PC-3 (cell line): ENCODE measurements at places on chromosomes 12 and 14. TPM values are rescaled to one million over a fixed set of nuclear protein-coding genes. Genes with fewer than 3 reads are reported as not detected.

The HSPB8 gene
- 8.4 and 11.4 TPM in 2 replicates for total RNA-seq

- H3K27me3 ChIP-seq: no peaks in the 10 kb centered on the region
- H3K4me1 ChIP-seq: no peaks in the 10 kb centered on the region
- no peak for DNase-seq
- H3K4me3 ChIP-seq: no peak overlapping the region
Observed at GRCh38 chr14:61308198-61308597, 13.2 kb upstream of the PRKCH start.

The GCN1 gene
- total RNA-seq: 254 and 334 TPM in 2 replicates

- H3K27me3 ChIP-seq: no peaks in the 10 kb centered on the region
- H3K4me3 ChIP-seq: no peak overlapping the region
- DNase-seq: no peak
- no peak overlapping the region for H3K27ac ChIP-seq
- peaks cover 6% of the 10 kb centered on the region; the same call in 1 of the 2 replicates for H3K4me1 ChIP-seq
Observed at GRCh38 chr12:89281539-89281867, 70.8 kb downstream of the DUSP6 start.

DNA sequence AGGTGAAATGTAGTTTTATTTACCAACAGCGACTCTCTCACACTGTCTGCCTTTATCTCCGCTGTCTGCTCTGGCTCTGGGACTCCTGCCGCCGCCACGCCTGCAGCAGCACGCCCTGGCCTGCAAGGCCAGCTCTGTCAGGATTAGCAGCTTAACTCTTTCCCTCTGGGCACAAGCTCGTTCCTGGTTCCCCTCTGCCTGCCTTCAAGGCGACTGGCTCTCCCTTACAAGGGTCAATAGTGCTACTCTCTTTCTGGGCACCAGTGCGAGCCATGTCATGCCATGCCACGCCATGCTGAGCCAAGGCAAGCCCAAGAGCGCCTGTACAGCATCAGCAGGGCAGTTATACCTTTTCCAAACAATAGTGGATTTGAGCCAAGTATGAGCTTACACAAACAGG, 3.6 kb upstream of the CLEC2B start:
- no peak for DNase-seq
- no peaks in the 10 kb centered on the region; the same call in 1 of the 2 replicates for H3K27me3 ChIP-seq
- no peak overlapping the region for H3K4me3 ChIP-seq
- H3K27ac ChIP-seq: no peak overlapping the region

DNA sequence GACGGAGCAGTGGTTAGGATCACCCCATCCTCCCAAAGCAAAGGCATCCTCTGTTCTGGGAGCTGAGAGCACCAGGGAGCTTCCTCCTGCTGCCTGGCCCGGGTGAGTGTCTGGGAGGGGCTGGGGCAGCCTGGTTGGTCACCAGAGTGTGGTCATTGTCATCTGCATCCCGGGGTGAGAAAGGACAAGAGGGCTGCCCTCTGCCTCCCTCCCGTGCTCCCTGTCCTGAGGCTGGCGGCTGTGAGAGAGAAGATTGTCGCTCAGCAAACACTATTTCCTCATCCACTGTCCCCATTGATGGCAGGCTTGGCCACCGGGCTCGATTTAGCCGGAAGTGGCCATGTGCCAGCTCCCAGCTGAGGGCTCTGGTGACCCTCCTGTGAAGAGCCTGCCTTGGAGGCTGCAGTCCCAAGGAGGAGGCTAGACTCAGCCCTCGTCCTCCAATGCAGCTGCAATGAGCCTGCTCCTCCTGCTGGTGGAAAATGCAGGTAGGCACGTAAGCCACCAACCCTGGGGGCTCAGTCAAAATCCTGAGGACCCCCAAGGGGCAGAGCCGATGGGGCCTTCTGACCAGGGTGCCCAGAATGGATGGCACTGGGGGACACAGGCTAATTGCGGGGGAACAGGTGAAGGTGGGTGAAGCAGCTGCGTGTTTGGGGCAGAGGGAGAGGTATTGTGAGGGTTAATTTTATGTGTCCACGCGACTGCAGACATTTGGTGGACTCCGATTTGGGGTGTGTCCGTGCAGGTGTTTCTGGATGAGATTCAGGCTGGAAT, 155.7 kb downstream of the KIF26A start:
- H3K27ac ChIP-seq: no peak overlapping the region
- H3K4me3 ChIP-seq: no peak overlapping the region
- peaks cover 17% of the 10 kb centered on the region; the same call in 1 of the 2 replicates for H3K27me3 ChIP-seq

- peaks cover 3% of the 10 kb centered on the region; the same call in 1 of the 2 replicates for H3K4me1 ChIP-seq
- no peaks in the 10 kb centered on the region for H3K36me3 ChIP-seq
- H3K4me3 ChIP-seq: no peak overlapping the region
- peak; percentile 78 for DNase-seq
- no peak overlapping the region for H3K27ac ChIP-seq
Observed at GRCh38 chr12:103647267-103647666, 60.2 kb downstream of the STAB2 start.

DNA sequence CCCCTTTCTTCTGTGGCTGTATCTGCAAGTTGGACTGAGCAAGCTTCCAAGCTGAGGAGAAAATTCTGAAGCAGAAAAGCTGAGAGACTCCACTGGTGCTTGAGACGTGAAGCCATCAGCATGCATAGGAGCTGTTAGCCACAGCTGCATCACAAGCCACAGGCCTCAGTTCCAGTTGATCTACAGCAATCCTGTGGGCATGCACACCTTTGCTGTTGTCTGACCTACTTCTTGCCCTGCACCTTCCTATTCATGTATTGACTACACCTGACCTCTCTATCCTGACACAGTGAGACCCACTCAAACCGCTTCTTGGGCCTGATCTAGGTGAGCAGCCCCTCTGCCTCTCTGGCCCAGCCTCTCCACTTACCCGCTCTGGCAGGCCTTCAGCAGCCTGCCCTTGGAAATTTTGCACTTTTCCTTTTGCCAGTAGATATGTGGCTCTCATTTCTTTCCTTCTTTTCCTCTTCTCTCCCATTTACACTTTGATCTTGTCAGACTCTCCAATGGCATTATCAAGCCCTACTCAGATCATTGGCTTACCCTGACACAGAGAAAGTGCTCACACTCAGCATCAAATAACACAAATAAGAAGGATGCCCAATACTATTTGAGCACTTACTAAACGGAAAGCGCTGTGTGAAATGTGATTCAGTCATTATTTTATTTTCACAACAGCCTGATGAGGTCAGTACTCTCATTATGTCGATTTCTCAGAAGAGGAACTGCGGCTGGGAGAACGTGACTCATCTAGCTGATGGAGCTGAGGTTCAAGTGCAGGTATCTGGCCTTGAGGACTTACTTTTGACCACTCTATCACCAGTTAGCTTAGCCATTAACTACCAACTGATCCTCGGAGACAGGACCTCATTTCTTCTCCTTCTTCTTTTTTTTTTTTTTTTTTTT, 21.9 kb upstream of the PTGR2 start:
- H3K27ac ChIP-seq: no peak overlapping the region
- H3K36me3 ChIP-seq: no peaks in the 10 kb centered on the region
- peaks cover 21% of the 10 kb centered on the region for H3K4me1 ChIP-seq
- DNase-seq: peak; percentile 65

GRCh38 chr14:31566456-31566855, 5.3 kb downstream of the NUBPL start:
- H3K4me3 ChIP-seq: no peak overlapping the region
- no peaks in the 10 kb centered on the region for H3K36me3 ChIP-seq
- DNase-seq: no peak
- H3K4me1 ChIP-seq: peaks cover 10% of the 10 kb centered on the region; the same call in 1 of the 2 replicates

DNA sequence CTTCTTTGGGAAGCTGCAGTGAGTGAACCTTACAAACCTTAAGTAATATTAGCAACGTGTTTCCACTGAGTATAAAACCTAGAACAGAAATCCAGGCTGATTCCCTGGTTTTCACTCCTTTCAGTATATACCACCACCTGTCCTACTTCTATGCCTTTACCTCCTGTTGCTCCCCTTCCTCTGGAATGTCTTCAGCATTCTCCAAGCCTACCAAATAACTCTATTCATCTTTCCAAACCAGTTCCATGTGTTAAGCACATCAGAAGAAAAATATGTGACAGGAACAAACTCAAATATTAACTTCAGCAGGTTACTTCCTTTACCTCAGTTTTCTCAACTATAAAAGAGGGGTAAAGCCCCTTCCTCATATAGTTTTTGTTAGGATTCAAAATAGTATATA, 39.8 kb downstream of the LIMA1 start:
- no peaks in the 10 kb centered on the region for H3K27me3 ChIP-seq
- peaks cover 58% of the 10 kb centered on the region for H3K4me1 ChIP-seq
- H3K36me3 ChIP-seq: peaks cover 5% of the 10 kb centered on the region; the same call in 1 of the 2 replicates
- peak overlapping the region; percentile 88 for H3K27ac ChIP-seq
- H3K4me3 ChIP-seq: no peak overlapping the region

The NRL gene
- 1.5 and 1.7 TPM in 2 replicates for total RNA-seq

GRCh38 chr12:28137414-28137813, 52.8 kb upstream of the CCDC91 start:
- H3K4me1 ChIP-seq: peaks cover 6% of the 10 kb centered on the region
- no peak overlapping the region for H3K4me3 ChIP-seq
- H3K36me3 ChIP-seq: no peaks in the 10 kb centered on the region
- no peaks in the 10 kb centered on the region for H3K27me3 ChIP-seq

The RERGL gene
- not detected in 2 replicates for total RNA-seq

The RNF212B gene
- total RNA-seq: not detected in 2 replicates

DNA sequence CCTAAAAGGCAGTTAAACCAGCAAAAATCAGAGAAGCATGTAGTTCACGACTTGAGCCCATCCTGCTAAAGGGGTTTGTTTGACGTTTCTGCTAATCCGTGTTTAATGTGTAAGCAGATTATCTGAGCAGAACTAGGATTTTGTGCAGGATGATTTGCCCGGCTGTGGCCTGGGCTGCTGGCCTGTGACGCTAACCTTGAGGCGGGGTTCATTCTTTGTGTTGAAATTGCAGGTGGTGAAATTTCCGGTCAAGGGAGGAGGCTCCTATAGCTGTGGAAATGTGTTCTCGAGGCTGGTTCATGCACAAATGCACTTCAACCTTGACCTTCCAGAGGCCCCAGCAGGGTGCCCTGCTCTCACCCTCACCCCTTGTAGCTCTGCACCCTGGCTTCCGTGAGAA, 63.7 kb downstream of the SLC24A4 start:
- peaks cover 5% of the 10 kb centered on the region; the same call in 1 of the 2 replicates for H3K4me1 ChIP-seq
- H3K4me3 ChIP-seq: no peak overlapping the region
- no peaks in the 10 kb centered on the region for H3K27me3 ChIP-seq
- no peaks in the 10 kb centered on the region for H3K36me3 ChIP-seq
- no peak for DNase-seq

The CCDC92 gene
- total RNA-seq: 9.6 and 9.7 TPM in 2 replicates

The PPP4R4 gene
- 0.11 TPM in 1 of 2 replicates, not detected in the other for total RNA-seq
